ENCODE measurements at places on chromosomes 3 and 15.

DNA sequence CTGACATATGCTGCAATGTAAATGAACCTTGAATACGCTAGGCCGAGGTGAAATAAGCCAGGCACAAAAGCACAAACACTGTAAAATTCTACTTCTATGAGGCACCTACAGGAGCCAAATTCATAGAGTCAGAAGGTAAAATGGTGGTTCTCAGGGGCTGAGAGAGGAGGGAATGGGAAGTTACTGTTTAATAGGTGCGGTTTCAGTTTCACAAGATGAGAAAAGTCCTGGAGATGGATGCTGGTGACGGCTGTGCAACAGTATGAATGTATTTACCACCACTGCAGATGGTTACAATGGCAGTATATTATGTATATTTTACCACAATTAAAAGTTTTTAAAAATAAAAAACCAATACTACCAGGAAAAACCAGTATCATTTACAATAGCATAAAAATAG lies 4.0 kb downstream of the TNK2 start:
- DNase-seq = no peak

DNA sequence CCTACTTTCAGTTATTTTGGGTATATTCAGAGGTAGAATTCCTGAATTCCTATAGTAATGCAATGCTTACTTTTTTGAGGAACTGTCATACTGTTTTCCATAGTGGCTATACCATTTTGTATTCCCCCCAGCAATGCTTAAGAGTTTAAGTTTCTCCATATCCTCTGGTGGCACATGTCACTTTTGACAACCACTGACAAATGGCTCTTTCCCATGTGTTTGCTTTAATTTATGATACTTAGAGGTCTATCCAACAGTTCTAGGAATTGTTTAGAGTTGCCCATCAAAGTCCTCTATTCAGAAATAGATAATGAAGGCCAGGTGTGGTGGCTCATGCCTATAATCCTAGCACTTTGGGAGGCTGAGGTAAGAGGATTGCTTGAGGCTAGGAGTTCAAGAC lies 128.9 kb upstream of the CFAP20DC start:
- no peak for DNase-seq

DNA sequence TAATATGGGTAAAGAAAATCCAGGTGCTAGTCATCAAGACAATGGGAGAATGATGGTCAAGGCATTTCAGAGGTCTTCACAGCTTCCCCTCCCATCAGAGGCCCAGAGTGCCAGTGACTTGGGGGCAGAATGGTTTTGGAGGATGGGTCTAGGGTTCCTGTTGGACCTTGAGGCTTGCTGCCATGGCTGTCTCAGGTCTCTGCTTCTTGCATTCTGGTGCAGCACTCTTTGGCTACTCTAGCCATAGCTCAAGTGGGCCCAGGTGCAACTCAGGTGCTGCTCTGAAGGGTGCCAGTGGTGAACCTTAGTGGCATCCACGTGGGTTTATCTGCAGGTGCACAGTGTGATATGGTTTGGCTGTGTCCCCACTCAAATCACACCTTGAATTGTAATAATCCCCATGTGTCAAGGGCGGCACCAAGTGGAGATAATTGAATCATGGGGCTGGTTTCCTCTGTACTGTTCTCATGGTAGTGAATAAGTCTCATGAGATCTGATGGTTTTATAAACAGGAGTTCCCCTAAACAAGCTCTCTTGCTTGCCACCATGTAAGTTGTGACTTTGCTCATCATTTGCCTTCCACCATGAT lies 48.5 kb upstream of the PEX5L start:
- no peak for DNase-seq

DNA sequence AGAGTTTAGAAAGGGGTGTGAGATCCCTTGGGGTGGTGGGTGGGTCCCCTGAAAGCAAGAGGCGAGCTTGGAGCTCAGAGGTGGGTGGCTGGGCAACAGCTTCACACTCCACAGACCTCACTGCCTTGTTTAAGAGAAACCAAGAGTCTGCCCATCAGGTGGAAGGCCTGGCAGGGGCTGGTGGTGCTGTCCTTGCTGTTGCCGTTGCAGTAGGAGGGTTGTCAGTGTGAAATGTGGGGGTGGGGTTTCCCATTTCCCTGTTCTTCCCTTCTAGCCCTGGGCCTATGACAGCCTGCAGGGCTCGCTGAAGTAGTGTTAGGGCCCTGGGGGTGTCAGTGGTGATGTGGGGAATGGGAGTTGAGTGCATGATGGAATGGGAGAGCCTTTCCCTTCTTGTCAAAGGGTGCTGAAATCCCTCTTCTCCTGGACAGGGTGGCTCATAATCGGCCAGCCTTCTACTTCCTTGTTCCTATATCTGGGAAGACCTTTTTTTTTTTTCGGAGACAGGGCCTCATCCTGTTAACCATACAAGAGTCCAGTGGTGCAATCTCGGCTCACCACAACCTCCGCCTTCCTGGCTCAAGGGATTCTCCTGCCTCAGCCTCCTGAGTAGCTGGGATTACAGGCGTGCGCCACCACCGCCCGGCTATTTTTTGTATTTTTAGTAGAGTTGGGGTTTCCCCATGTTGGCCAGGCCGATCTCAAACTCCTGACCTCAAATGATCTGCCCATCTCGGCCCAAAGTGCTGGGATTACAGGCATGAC lies 4.3 kb downstream of the PLEKHO2 start:
- DNase-seq = no peak

DNA sequence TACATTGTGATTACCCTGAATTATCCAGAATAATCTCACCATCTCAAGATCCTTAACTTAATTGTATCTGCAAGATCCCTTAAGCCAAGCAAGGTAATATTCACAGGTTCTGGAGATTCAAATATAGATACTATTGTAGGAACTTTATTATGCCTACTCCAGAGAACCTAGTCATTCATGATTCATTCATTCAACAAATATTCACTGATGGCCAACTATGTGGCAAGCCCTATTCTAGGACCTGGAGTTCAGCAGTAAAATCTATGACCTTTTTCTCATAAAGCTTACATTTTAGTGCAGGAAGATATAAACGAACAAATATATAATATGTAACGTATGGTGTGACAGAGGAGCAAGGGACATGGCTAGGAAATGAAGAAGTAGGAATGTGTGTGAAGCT lies 49.6 kb downstream of the ISL2 start:
- DNase-seq = no peak

DNA sequence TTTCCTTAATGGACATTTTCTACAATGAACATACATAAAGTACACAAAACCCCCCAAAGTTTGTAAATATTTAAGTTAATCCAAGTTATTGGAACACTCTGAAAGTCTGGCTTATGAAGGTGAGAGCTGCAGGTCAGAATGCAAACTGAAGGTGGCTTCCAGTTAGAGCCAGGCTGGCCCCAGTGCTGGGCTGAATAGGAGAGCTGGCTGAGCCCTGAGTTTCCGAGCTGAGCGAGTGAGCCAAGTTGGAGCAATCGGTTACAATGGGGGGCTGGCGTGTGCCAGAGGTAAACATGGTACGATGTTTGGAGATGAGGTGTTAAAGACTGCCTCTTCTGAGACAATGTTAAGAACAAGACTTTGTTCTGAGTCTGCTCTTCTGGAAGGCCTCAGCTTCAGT lies 230.8 kb upstream of the MCTP2 start:
- no peak for DNase-seq

GRCh38 chr3:157351981-157352380 lies 84.7 kb upstream of the PTX3 start:
- no peak for DNase-seq

Measured in heart left ventricle (tissue), 16 donors.